ENCODE measurements at places on chromosomes 6 and 20.

DNA sequence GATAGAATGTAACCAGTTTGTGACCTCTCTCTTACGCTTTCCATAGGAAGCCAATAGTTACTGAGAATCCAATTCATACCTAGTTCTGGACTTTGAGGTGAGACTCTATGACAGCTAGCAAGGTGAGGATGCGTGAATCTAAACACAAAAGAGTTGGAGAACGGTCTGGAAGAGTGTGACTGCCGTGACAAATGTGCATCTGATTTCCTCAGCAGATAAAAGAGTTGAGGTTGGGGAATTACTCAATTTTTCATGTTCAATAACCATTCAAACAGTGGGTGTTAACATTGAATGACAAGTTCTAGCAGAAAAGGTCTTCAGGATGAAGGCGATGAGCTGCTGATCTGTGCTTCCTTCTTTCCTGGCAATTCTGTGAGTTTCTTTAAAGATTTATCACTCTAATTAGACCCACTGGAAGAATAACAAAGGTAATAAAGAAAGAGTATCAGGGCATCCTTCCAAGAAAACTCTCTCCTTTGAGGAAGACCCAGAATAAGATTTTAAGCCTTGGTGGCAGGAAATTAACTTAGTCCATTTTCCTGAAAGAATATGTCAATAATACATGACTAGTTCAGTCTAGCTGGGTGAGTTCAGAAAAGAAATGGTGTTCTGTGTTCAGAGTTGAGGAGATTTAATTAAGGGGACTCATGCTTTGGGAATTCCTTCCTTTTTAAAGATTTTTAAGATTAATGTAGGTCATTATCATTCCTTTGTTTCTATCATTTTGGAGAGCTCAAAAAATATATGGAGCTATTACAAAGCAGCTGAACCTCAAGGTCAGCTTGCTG lies 24.5 kb downstream of the KIF3B start:
- DNase-seq = no peak

- no peak for DNase-seq
Measured at GRCh38 chr6:26403893-26404292, 1.8 kb downstream of the BTN3A1 start.

DNA sequence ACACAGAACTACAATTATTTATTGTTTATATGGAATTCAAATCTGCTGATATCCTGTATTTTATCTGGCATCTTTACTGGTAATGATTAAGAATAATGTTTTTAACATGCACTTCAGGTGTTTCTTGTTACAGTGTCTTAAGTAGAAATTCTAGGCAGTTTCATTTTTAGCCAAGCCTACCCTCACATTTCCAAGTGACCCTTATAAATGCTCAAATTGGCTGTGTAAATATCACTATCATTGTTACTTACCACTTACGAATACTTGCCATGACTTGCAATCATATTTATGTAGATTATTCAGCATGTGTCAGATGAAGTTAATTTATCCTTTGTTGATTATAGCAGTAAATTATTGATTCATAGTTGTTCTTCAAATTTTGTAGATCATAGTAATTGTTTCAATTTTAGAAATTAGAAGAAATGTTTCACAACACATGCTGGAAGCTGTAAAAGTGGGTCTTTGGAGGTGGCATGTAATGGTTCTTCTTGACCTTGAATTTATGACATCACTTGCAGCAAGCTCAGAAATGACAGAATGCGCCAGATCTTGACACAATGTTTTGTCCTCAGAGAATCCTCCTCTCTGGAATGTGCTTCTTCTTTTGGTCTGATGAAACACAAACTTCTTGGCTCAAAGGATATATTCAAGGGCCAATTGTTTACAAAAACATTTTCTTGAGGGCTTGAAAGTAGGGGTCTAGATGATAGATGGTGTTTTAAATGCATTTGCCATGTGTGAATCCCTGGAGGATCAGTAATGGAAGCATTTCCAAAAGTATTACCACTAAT lies 471.8 kb downstream of the COL12A1 start:
- DNase-seq = no peak

DNA sequence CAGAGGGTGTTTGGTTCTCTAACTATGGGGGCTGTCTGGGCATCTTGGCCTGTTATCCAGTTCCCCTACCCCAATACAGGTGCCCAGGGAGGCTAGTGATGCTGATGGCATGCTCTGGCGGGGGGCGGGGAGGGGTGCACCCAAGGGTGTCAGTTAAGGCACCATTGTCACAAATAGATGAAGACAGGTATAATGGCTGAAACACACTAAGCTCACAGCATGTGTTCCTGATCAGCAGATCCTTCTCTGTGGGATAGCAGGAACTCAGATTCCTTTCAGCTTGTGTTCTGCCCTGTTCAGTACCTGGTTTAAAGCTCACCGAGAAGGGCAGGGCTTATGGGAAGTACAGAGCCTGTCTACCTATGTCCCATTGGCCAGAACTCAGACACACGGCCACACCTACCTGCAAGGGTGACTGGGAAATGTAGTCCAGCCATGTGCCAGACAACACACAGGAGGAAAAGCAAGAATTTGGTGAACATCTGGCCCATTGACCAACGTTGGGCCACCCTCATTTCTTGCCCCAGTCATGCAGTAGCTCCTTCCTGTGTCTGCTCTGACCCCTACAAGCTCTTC lies 3.4 kb upstream of the RSPO4 start:
- DNase-seq = peak; percentile 24

- DNase-seq = no peak
Measured at GRCh38 chr20:31914170-31914569, 37.7 kb downstream of the PDRG1 start.

DNA sequence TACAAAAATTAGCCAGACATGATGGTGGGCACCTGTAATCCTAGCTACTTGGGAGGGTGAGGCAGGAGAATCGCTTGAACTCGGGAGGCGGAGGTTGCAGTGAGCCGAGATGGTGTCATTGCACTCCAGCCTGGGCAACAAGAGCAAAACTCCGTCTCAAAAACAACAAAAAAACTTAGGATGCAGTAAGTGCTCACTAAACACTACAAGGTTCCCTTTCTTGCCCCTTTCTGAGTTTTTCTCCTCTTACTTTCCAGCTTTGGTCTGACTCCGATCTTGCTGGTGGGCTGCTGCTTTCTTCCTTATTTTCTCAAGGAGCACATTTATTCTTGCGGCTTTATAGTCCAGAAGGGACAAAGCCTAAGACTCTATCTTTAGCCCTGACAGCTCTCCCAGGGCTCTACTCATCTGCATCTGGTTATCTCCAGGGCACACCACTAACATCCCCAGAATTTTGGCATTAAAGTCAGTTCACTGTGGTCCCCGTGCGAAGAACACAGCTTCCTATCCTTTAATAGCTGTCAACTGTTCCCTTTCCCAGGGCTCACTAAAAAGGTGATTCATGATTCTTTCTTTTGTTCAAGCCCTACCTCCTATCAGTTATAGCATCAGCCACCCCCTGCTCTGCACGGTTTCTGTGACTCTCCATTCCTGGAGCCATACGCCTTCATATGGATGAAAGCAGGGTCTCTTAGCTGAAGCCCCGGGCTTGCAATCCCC lies 17.1 kb upstream of the RPN2 start:
- DNase-seq = peak; percentile 58

GRCh38 chr6:40436685-40437604 lies 150.2 kb downstream of the LRFN2 start:
- no peak for DNase-seq

- DNase-seq = peak; percentile 24
Measured at GRCh38 chr6:34115403-34115795, 30.5 kb downstream of the GRM4 start.

DNA sequence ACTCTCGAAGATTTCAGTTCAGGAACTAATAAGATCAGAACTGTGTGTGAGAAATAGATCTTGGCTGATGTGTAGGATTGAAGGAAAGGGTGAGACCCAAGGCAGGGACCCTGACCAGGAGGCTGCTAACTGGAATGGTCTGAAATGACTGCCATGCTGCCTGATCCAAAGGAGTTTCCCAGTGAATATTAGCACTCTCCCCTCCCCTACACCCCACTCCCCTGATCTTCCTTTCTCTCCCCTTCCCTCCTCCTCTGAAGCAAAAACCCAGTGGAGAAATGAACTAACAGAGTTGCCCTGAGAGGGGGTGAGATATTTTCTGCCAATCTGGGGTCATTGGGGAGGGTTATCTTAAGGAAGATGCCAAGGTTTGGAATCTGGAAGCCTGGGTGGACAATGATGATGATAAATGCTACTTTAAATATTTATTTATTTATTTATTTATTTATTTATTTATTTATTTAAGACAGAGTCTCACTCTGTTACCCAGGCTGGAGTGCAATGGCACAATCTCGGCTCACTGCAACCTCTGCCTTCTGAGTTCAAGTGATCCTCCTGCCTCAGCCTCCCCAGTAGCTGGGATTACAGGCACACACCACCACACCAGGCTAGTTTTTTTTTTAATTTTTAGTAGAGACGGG lies 371.0 kb upstream of the CHD6 start:
- no peak for DNase-seq

GRCh38 chr6:36067374-36068011 lies 39.9 kb downstream of the MAPK14 start:
- peak; percentile 95 for DNase-seq

DNA sequence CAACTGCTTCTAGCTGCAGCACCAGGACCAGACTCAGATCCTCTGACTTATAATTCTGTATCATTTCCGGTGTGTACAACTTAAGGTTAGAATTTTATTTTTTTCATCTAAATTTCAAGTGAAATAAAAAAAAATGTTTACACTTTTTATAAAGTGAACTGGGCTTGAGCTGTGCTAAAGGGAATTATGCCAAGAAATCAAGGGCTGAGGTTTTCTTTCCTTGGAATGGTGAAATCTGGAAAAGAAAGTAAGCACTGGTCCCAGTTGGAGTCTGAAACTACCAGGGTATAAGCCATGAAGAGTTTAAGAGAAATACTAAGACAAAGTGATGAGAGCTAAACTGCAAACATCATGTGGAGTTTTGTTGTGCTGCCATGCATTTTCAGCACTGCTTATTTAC lies 21.7 kb upstream of the FYN start:
- no peak for DNase-seq

GRCh38 chr6:72446430-72446829 lies 175.4 kb upstream of the KCNQ5 start:
- DNase-seq = no peak

- no peak for DNase-seq
Measured at GRCh38 chr6:139757784-139758183, 383.3 kb upstream of the CITED2 start.

- DNase-seq = no peak
Measured at GRCh38 chr6:31760790-31761189, 1.7 kb upstream of the SAPCD1 start.
